ENCODE measurements at places on chromosomes 5 and 9.

DNA sequence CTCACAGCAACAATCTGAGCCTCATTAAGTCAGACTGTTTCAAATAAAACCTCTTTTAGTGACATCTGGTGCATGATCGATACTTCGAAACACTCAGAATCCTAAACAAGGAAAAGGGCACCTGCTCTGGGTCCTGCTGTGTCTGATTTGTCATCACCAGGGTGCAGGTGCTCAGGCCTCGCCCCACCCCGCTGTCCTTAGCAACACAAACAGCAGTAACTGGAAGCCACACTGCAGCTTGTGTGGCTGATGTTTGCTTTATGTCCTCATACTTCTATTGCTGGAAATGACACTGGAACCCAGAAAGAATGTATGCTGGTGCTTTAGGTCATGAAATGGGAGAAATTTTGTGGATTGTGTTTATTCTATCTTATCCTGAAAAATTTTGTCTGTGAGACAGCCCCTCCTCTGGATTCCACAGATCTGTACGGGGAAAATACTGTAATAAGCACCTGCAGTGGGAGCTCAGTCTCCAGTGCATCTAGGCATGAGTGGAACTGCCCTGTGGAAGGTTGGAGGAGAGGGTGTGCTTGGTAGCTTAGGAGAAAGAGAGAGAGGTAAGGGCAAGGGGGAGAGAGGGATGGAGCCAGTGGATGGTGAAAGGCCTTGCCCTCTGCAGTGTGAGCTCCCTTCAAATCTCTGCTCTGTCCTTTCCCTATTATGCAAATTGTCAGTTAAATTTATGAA, 284.2 kb downstream of the SMARCA2 start:
- DNase-seq: no peak

- no peak for DNase-seq
Observed at GRCh38 chr5:4164167-4164566, 568.5 kb downstream of the IRX1 start.

DNA sequence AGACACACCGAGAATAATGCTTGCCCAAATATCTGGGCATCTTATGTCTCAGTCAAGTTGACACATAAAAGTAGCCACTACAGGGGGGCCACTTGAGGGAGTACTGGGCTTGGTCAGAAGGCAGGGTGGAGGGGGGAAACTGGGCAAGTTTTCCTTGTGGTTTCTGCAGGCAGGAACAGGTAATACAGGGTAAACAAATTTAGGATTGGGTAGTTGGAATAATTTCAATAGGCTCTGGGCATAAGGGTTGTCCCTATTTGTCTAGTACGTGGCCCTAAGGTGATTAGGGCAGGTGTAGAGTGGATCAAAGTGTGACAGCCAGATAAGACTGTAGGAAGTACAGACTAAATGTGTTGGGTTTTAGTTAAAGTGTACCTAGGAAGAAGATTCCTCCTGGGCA, 353.1 kb downstream of the TLE4 start:
- DNase-seq: no peak

- no peak for DNase-seq
Observed at GRCh38 chr5:51902512-51902911, 519.3 kb downstream of the ISL1 start.

- DNase-seq: no peak
Observed at GRCh38 chr5:145682197-145682899, 152.8 kb downstream of the PRELID2 start.

GRCh38 chr9:89747596-89747995, 142.8 kb downstream of the GADD45G start:
- DNase-seq: no peak

DNA sequence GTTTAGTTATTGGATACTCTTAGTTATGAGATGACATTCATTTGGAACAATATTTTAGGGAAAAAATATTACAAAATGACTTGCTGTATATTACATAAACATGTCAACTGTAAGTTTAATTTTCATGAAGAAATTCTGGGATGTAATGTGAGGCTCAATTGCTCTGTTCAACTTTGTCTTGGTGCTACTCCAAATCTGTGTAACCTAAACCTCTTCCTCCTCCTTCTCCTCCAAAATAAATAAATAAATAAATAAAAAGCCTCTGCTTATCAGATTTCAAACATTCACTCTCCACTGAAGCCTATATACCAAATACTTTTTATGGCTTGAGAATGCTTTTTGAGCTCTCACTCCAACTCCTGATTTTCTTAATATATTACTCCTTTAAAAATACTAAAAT, 27.7 kb downstream of the ACTBL2 start:
- DNase-seq: no peak

DNA sequence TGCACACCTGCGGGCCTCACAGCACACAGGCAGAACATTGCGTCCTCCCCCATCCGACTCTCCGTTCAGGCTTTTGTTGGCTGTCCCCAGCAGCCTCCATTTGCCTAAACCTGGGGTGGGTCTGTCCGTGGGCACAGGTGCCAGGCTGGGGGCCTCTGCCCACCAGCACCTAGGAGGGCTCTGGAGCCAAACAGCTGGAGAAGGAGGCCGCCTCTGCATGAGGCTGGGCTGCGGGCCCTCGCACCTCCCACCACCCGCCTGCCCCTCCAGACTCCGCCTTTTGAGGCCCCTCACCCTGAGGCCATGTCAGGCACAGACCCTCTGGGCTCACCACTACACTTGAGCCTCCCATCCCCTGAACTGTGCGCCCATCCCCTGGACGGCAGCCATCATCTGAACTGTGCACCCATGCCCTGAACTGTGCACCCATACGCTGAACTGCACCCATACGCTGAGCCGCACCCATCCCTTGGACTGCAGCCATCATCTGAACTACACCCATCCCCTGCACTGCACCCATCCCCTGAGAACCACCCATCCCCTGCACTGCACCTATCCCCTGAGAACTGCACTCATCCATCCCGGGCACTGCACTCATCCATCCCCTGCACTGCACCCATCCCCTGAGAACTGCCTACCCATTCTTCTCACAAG, 98.0 kb upstream of the OTULINL start:
- no peak for DNase-seq

GRCh38 chr9:36815566-36816348, 218.3 kb downstream of the PAX5 start:
- DNase-seq: no peak

GRCh38 chr5:180323160-180323559, 30.0 kb downstream of the GFPT2 start:
- DNase-seq: no peak

Measured in CD4-positive, alpha-beta T cell treated with Interleukin-17A for 1 hour (primary cell).